ENCODE measurements at places on chromosomes 4 and X.

GRCh38 chrX:43676971-43677572 lies 21.0 kb downstream of the MAOA start:
- DNase-seq: no peak

DNA sequence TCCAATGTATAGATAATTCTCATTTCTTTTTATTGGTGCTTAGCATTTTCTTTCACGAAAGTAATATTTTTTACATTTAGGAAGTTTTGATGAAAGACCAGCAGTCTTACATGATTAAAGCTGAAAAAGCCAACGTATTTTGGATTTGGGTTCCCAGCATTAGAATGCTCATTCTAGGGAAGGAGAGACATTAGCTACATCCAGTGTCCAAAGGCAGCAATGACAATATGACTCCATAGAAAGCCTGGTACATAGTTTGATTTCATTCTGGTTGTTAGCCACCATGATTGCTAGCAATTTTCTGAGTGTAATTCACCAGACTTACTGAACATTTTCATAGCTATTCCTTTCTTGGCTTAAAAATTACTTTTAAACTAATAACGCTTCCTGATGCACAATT lies 1397.5 kb downstream of the PCDH7 start:
- DNase-seq: no peak

- no peak for DNase-seq
Measured at GRCh38 chr4:30836231-30836630, 116.1 kb downstream of the PCDH7 start.

DNA sequence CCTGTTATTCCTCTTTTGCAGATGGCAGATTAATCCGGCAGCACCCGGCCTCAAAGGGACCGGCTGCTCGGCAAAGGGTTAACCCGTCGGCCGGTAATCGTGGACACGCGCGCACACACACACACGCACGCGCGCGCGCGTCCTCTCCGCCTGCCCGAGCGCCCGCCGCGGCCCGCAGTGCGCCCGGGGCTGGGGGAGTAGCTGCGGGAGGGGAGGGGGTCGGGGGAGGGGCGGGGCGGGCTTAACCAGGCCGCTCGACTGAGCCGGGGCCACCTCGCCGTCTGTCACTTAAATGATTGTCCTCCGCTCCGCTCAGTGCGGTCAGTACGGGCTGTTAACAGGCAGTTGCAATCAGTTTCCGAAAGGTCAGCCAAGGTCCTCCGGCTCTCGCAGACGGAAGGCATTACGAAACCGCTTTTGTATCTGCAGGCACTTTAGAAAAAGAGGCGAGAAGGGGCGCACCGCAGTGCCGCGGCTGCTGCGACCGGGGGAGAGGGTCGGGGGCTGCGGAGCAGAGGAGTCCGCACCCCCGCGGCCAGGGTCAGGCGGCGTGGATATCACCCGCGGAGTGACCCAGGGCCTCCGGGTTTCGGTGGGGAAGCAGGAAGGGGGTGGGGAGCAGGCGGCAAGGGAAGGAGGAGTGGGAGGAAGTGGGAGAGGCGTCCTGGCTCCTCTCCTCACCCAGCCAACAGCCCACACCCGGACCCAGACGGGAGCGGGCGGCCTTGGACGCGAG lies 57.3 kb upstream of the BCOR start:
- no peak for DNase-seq

DNA sequence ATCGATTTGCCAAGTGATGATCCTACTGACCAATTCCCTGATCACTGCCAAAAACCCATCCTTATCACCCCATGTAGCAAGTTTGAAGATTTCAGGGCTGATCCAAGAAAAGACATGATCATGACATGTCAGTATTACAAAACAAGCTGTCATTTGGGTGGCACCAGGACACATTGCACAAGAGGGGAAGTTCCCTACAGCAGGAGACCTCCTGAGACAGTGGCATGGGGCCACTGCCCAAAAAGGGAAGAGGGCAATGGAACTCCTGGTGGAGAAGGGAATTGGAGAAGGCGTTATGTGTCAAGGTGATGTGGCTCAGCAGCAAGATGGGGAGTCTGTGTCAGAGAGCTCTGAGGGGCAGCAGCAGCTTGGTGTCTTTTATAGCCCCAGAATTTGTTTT lies 43.4 kb downstream of the ZNF182 start:
- DNase-seq: no peak

GRCh38 chrX:87397103-87397886 lies 120.3 kb upstream of the KLHL4 start:
- DNase-seq: no peak

DNA sequence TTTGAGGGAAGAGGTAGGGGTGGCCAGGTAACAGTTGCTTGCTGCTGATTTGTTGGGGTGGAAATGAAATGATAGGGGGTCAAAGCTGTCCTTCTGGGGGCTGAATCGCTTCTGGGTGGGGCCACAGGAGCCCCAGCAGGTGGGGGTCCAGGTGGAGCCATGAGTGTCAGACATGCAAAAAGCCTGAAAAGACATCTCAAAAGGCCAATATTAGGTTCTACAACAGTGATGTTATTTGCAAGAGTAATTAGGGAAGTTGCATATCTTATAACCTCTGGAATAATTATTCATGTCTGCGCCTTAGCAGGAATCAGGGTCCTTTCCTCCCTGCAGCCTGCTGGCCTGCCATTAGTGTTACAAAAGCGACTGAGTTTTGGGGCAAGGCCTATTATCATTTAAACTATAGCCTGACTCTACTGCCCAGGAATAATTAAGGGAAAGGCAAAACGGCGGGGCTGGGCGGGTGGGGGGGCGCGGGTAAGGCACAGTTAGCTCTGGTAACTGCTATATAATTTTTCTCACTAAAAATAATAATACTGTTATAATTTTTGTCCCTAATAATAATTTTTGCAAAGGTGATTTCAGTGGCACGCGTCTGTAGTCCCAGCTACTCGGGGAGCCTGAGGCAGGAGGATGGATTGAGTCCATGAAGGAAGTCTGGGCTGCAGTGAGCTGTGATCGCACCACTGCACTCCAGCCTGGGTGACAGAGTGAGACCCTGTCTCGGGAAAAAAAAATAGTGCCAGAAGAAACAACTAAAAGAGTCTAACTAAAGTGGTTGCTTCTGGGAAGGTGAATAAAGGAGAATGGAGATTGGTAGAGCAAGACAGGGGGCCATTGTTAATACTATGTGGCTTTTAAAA lies 145.7 kb downstream of the MAGEB17 start:
- DNase-seq: no peak

DNA sequence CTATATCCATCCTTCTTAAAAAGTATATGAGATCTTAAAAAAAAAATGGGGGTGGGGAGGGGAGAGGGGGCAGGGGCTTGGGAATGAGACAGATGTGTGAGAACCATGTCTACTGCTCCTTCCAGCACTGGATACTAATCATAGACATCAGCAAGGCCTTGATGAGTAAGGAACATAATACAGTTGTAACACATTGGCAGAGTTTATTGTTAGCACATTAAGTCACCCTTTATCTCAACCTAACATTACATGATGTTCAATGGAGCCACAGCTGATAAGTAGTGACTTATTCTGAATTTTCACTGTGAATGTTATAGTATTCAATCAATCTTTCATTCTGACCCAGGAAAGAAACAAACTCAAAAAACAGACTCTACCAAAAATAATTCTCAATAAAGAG lies 47.3 kb upstream of the KCNE5 start:
- DNase-seq: no peak

- no peak for DNase-seq
Measured at GRCh38 chr4:123622572-123622971, 226.0 kb downstream of the SPRY1 start.

DNA sequence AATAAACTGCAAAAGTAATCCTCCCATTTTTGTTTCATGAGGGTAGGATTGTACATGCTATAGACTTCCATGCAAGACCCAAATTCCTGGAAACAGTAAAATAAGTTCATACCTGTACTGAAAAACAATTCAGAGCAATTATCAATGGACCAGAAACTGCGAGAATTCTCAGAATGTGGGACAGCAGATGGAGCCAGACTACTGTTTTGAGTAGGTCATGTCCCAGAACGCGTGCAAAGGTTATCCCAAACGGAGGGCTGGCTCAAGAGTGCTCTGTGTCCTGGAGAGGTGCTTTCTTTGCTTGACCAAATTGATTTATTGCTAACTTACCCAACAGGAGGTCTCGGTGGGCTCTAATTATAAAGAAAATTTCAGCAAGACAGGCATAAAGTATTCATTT lies 1.7 kb upstream of the MAGEH1 start:
- DNase-seq: peak; percentile 9

DNA sequence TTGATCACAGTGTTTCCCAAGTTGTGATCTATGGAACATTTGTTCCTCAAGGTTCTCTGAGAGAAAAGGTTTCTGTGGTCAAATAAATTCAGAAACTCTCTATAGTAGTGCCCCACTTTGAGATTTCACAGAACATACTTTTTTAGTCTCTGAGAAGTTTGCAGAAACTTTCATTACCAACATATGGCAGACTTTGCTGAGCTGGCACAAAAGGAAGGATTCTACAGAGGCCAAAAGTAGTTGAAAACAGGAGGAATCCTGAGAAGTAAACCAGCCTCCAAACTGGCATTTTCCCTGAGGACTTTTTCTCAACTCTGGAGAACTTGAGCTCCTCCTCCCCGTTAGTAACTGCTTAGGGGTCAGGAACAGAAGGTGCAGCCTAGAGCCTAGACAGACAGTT lies 117.8 kb upstream of the ESX1 start:
- DNase-seq: no peak

DNA sequence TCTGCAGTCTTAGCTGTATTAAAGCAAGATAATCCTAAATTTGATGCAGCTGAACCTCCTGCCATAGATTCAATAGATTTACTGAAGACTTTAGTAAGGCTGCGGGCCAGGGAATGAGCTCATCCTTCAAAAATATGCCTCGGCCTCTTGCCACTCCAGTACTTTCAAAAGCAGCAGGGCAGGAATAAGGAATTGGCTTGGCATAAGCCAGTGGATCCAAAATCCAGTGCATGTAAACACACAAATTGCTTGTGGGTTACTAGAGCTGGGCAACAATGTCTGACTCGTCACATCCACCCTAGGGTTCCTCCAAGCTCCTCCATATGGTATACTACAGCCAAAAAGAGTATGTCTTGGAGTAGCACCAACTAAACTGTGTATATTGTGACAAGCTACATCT lies 165.0 kb downstream of the AMELX start:
- no peak for DNase-seq

- DNase-seq: no peak
Measured at GRCh38 chrX:12360383-12360782, 222.1 kb downstream of the FRMPD4 start.

- no peak for DNase-seq
Measured at GRCh38 chr4:108786351-108786750, 23.5 kb upstream of the ETNPPL start.

DNA sequence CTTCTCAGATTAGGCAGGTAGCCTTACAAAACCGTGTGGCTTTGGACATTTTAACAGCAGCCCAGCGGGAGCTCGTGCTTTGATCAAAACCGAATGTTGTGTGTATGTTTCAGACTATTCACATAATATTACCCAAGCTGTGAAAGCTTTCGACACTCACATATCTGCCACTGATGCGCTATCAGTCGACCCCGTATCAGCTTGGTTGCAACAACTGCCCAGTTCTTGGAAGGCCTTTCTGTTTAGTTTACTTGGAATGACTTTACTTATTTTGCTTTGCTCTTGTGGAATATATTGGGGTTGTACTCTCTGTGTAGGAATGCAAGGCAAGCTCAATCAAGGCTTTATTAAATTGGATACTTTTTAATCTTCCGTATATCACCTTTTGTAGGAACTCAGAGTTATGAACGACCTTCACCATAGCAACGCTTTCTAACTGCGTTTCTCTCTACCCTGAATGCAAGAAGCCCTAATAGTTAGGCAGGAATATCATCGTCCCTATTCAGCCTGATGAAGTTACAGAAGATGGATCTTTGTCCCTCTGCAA lies 107.5 kb downstream of the GLUD2 start:
- DNase-seq: no peak

GRCh38 chr4:13539047-13539618 lies 5.2 kb downstream of the NKX3-2 start:
- DNase-seq: no peak

- no peak for DNase-seq
Measured at GRCh38 chr4:69888336-69888735, 28.4 kb upstream of the SULT1E1 start.

DNA sequence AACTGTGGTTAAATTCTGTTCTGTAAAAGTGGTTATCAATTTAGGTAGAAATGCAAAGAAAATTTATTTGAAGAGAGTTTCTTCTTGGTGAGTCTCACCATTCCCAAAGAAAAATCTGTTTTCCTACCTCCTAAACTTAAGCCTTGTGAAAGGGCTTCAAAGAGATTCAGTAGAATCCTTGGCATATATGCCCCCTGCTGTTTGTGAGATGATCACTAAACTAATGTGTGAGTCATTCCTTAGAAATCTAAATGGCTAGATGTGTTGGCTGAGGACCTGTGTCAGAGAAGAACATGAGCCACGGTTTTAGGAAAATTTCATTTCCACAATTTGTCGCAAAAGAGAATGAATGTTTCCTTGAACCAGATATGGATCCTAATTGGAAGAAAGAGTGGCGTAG lies 260.9 kb downstream of the SLC7A11 start:
- no peak for DNase-seq

DNA sequence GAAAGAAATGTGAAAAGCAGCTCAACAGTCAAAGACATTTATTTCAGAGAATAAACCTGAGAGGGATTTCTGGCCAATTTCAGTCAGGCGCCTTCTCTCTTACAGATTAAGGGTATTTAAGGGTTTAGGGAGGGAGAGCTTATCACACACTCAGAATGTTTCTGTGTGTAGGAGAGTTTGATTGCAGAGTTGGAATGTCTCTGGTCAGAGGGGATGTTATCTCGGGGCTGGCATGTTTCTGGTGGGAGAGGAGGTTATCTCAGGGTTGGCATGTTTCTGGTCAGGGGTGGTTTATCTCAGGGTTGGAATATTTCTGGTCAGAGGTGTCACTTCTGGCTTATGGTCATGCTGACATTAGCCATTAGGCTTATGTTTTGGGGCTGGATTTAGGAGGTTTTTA lies 1920.5 kb upstream of the PCDH7 start:
- no peak for DNase-seq

DNA sequence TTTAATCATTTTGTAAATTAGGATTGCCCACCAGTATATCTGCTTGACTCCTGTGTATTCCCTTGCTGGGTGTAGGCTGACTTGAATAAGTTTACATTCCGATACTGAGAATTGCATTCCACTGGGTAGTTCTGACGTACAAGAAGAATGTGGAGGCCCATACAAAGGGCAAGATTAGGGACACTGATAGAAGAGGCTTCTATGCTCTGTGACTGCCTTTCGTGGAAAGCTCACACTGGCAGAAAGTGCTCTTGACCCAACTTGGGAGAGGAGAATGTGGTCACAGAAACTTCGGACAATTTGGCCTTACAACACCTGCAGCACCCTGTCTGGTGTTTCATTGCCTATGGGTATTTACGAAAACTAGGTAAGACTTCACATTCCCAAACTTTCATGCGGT lies 126.3 kb downstream of the RAPGEF2 start:
- no peak for DNase-seq

- DNase-seq: peak; percentile 23
Measured at GRCh38 chrX:123422875-123423274, 238.8 kb downstream of the GRIA3 start.

DNA sequence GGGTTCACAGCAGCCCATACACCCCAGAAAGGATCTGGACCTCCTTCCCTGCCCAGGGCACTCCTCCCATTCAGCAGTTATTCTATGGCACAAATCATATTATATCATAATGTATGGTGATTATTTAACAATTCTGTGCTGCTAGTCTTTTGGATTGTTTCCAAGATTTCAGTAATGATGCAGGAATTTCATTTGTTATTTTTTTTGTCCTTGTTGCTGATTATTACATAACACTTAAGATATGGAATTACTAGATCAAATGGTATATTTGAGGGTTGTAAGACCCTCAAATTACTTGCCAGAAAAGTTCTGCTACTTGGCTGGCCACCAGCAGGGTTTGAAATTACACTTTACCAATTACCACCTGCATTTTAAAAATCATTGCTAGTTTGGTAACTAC lies 36.4 kb downstream of the QDPR start:
- DNase-seq: no peak
